Fibroblast of the aortic adventitia (primary cell): ENCODE measurements at places on chromosomes 5 and 9.
A peak's percentile ranks its signal among the peaks of the same experiment; 100 is the strongest.

DNA sequence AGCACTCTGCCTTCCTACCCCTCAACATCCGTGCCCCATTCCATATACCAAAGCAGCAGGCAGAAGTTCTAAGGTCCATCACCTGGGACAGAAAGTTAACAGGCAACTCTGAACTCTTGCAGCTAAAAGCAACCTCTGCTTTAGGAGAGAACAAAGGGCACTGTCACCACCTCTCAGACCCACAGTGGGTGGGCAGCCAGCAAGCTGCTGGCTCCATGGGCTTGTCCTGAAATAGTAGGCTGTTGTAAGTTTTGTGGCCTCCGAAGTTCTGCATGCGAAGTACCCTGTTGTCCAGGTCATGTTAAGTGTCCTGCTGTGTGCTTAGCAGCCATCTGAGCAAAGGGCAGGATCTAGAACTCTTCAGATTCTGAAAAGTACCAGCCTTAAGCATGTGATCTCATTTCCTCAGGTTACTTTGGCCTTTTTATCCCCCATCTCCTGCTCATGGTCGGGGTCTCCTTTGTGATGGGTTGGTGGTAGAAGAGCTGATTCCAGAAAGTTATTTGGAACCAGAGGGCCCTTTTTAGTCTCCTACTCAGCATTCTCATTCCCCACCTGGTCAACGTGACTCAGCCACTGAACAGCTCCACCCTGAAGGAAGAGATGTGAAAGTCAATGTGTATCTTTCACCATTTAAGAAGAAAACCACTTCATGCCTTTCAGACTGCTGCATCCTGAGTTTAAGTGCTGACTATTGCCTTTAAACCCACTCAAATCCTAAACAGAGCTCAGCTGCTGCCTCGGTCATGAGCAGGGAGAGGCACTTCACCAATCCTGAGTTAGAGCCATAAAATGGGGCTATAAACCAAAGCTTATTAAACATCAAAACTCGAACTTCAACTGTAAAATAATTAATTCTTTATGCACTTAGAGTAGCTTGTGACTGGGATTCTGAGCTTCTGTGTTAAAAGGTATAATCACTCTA, 121.4 kb downstream of the DPYSL3 start:
- DNase-seq: no peak

DNA sequence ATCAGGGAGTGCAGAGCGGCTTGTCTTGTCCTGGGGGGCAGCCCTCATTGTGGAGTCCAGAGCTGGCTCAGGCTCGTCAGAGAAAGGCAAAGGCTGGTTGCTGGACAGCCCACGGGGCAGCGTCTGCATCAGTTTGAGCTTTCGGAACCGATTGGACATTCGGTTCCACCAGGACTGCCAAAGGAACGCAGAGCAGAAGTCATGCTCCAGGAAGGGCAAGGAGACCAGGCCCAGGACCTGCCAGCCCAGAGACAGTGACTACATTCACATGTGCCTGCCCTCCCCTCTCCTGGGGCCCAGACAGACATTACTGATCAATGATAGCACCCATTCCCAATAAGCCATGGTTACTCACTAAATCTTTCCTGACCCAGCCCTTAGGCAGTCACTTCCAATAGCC, 18.1 kb downstream of the ANKS6 start:
- DNase-seq: no peak

- DNase-seq: no peak
Measured at GRCh38 chr5:170632985-170633234, 129.1 kb downstream of the KCNIP1 start.

DNA sequence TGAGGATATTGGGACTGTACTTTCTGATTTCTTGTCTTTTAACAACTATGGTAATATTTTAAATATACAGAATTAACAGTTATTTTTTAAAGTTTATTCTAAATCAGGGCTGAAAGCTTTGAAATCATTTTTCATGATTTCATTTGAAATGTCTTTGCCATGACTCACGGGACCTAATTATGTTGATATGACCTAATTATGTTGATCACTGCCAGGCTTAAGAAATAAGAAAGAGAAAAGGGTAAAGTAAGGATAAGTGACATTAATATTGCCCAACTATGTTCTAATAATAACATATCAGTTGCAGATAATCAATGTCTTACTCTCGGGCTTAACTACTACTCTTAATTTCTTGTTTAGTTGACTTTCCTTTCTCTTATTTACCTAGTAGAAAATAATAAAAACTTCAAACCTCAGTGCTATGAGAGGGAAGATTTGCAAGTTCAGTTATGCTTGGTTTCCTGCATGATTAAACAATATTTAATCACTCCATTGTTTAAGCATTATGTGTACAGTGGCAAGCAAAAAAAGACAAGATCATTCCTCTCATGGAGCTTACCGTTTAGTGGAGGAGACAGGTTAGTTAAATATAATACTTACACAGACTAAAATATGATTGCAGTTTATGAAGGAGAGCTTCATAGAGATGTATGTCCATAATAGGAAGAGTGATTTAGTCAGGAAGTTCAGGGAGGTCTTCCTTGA, 67.0 kb upstream of the EIF4EBP3 start:
- peak; percentile 12 for DNase-seq

DNA sequence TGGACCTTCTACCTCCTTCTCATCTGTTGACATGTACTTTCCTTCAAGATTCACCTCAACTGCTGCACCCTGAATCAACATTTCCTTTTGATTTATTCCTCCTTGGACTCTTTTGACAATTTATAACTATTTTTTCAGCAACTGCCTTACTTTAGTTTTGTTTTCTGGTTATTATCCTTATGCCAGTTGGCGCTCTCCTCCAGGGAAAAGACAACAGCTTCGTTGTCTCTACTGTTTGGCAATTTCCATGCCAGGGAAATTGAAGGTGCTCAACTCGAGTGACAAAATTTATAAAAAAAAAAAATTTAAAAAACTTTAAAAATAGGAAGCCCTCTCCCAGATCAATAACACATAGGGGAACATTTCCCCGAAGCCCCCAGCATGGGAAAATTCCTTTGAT, 549.2 kb upstream of the DMAC1 start:
- DNase-seq: no peak

GRCh38 chr9:128002959-128003358, 22.2 kb upstream of the EEIG1 start:
- no peak for DNase-seq

DNA sequence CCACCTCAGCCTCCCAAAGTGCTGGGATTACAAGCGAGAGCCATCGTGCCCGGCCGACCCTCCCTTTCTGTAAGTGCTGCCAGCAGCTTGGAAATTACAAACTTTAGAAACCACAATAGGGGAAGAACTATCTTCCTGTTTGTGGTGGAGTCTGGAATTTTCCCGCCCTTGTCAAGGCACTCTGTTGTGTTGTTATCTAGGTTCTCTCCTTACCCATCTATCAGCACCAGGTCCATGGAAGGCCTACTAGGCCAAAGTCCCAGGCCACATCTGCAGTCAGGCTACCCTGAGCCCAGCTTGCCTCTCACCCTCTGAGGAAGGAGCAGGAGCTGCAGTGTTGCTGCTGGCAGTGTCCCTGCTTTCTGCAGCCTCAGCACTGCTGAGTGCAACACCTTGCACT, 214.9 kb downstream of the MCTP1 start:
- DNase-seq: no peak

DNA sequence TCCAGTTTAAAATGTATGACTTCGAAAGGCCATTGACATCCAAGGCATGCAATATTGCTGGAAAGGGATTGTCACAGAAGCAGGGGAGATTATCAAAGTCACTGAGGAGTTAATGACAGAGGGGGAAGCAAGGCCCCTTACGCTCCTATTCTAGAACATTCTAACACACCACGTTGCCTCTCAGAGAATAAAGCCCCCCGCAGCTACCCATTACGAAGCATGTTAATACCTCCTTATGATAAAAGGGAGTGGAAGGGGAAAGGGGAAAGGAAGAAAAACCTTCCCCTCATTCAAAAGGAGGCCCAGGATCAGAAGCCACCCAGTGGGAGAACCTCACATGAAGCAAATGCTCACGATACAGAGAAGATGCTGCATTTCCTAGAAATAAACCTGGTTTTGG, 213.6 kb downstream of the DAB2IP start:
- DNase-seq: no peak

GRCh38 chr5:14143546-14143840, 351 bp downstream of the TRIO start:
- DNase-seq: no peak

DNA sequence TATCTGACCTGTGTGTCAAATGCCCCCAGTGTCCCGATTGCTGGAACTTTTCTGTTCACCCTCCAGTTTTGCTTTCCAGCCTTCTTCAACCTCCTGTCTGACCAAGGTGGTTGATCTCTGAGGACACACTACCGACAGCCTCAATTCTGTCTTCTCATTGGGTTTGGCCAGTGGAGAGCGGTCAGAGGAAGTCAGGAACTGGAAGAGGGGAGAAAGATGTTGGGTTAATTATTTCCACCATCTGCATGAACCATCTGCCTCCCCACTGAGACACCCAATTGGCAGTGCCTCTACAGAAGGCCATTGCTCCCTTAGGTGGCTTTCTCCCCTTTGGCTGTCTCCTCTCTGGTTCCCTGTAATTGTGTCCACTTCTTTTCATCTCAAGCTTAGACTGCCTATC, 154.3 kb upstream of the RAI14 start:
- no peak for DNase-seq

DNA sequence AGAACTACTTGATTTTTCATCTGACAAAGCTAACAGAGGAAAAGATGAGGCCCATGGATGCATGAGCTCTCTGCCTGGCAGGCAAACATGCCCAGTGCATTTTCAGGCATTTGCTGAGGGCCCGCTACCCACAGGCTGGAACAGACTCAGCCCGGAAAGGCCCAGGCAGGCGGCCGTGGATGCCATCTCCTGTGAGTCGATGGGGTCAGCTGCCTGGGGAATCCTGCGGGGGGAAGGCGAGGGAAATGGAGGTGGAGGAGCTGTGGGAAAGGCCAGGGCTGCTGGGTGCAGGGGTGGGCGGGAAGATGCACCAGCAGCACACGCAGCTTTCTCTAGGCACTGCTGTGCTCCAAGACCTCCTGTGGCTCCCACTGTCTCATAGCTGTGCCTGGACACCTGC, 13.7 kb downstream of the SLC9A3 start:
- no peak for DNase-seq

DNA sequence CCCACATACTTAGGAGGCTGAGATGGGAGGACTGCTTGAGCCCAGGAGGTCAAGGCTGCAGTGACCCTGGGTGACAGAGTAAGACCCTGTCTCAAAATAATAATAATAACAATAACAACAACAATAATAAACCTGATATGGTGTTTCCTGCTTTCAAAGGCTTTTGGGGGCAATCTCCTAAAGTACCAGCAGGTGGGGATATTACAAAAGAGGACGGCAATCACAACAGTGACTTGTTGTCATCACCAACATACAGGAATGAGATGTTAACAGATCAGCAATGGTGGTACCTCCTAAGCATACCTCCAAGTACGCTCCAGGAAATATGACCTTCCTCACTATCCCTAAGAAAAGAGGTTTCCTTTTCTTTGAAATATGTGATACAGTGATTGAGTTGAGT, 91.1 kb upstream of the RNF180 start:
- peak; percentile 46 for DNase-seq

- no peak for DNase-seq
Measured at GRCh38 chr9:5113994-5114748, 71.3 kb downstream of the INSL6 start.

DNA sequence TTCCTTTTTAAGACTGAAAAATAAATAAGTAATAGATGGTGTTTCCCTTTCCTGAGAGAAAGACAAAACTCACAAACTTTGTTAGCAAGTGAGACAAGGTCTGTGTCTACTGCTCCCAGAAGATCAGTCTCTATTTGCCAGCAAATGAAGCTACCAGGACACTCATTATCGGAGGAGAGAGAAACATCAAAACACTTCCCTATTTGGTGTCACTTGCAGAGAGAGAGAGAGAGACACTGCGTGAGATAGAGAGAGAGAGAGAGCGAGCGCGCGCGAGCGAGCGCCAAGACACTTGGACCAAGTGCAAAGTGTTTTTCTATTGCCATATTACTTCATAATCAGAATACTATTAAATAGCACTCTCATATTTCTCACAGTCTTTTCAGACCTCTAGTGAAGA, 142.7 kb downstream of the KCNN2 start:
- DNase-seq: no peak

DNA sequence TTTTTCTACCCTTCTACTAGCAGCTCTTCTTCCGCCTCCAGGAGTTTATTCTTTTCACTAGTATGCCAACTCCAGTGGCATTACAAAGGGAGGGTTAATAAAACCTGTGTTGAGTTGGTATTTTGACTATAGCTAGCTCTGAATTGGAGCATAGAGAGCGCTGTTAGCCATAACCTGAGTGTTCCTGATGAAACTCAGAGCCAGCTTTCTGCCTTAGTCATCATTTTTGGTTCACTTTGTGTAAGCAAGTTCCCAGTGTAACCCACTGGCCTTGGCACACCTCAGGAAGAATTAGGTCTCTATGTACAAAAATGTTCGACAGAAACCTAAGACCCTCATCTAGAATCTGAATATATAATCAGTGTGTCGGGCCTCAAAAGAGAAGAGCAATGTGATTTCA, 238.9 kb downstream of the NR3C1 start:
- DNase-seq: no peak

DNA sequence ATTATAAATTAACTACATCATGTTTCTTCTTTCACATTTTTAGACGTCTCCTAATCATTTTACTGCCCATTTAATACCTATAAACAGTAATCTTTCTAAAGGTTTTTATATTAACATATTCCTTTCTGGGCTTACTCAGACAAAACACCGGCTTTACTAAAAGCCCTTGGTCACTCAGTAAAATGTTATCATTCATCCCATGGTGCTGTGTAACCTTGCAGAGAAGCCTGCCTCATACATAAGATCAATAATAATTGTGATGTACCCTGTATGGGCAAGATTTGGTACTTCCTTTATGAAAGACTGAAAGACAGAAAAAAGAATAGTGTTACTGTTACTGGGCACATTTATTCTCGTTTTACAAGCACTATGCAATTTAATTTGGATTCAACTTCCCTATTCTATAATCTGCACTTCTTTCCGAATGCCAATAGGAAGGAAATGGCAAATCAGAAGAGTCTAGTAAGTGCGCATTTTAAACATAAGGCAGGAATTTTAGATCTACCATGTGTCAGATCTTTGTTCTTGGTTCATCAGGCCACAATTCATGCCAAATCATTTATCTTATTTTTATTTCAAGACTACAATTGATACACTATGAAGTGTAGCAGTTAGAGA, 522.2 kb downstream of the CSNK1G3 start:
- DNase-seq: no peak

DNA sequence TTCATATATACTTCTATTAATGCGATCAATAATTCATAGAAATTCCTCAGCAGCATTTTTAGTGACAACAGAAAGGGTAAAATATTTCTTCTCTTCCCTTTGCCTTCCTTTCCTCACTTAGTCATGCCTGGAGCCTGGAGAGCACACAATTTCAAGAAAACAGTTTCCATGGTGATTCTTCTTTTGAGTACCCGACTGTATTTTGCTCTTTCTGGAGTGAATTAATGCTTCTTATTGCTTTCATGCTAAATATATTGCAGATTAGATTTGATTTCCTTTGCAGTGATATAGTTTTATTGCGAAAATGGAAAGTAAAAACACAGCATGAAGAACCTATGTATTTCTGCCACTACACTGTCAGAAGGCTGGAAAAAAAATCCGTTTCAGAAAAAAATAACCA, 153.5 kb downstream of the PPP2R2B start:
- peak; percentile 23 for DNase-seq
